ENCODE measurements at places on chromosomes 7 and 10.

GRCh38 chr7:24406789-24407299 is 122.9 kb downstream of the NPY start:
- DNase-seq: no peak

DNA sequence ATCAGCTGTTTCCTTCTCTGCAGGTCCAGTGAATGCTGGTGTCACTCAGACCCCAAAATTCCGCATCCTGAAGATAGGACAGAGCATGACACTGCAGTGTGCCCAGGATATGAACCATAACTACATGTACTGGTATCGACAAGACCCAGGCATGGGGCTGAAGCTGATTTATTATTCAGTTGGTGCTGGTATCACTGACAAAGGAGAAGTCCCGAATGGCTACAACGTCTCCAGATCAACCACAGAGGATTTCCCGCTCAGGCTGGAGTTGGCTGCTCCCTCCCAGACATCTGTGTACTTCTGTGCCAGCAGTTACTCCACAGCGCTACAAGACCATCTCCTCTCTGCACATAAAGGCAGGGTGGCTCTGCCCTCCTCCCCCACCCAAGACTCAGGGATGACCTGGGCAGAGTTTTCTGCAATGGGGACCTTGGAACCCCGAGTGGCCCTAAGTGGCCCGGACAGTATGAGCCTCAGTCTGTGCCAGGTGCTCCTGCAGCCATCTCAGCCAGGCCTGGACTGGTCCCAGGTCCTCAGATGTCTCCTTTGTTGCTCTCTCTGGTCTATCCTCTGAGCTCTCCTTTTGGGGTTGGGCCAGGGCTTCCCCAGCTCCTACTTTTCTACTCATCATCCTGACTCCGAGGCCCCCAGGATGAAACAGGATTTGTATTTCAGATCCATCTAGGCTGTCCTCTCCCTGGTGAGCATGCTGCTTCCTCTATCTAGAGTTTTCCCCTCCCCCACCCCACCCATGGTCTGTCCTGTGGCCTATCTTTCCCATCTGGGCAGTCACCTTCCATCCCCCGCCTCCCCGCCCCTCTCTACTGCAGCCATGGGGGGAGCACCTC is 212.1 kb upstream of the PRSS58 start:
- no peak for DNase-seq

GRCh38 chr7:15998617-15999016 is 312.1 kb upstream of the MEOX2 start:
- no peak for DNase-seq

GRCh38 chr7:19919261-19920095 is 146.1 kb upstream of the TMEM196 start:
- DNase-seq: no peak

DNA sequence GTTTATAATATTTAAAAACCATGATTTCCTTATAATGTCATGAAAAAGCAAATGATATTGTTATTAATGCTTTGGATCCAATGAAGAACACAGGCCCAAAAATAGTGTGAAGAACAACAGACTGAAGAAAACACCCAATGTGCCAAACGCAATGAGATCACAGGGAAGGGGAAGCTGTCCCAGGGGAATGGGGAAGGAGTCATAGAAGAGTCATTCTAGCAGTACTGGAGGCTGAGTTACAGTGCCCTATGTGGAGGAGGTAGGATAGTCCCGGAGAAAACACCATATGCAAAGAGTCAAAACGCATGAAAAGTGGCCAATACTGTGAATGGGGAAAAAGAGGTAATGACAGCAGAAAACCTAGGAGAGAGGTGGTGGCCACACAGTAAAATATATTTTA is 50.9 kb downstream of the TPK1 start:
- no peak for DNase-seq

- DNase-seq: no peak
Measured at GRCh38 chr7:127380479-127380878, 12.0 kb downstream of the ZNF800 start.

DNA sequence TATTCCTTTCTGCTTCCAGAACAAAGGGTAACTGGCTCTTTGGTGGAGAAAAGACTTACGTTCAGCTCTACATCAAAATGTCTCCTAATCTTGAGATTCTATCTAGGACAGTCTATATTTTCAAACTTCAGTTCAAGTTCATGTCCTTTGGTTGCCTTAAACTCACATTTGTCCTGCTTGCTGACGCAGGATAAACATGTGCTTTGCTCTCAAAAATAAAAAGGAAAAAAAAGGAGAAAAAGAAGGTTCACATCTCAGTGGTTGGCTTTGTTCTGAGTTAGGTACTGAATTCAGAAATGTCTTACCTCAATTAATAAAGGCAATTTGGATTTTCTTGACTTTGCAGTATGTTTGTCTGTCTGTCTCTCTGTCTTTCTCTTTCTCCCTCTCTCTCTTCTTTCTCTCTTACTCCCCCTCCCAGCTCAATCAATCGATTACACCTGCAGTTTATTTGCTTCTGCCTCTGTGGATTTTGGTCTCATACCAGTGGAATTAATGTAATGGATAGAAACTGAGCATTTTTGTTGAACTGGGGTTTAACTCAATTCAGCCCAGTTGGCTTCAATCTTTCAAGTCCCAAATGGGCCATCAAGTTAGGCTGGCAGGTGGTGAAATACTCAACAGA is 72.2 kb upstream of the ADRB1 start:
- DNase-seq: no peak

Measured in stimulated activated CD4-positive, alpha-beta T cell treated with anti-CD3 and anti-CD28 coated beads, TNF-alpha, amount 100 ng/mL, for 48 hours (primary cell).